Activated CD4-positive, alpha-beta T cell treated with anti-CD3 and anti-CD28 coated beads, Interleukin-2, Interleukin-4, amounts not matched to agents 100 ng/mL and 50 ng/mL, durations not matched to agents 16 hours and 8 hours (primary cell): ENCODE measurements at places on chromosomes 7 and 10.

DNA sequence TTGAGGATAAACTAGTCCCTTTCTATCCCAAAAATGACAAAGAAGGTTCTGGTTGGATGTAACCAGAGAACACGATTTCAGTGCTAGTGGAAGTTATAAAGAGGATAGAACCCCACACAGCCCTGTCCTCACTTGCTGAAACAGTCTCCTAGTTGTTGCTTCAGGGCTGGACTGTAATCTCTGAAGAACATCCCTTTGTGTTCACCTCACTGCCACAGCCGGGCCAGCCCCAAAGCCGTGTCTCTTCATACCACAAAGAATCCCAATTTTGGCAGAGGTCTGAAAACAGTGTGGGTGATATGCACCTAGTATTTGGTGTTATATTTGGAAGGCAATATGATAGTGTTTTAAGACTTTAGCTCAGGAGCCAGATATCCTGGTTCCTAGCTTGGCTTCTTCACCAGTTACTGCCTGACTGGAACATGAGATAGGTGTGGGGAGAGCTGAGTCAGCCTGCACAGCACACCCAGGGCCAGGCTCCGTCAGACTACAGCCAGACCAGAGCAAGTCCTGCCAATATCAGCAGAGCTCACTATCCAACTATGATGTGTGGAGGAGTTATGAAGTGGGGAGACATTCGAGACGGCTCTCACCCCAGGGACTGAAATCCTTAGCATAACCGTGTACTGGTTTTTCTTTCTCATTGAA lies 21.2 kb downstream of the CYP3A4 start:
- DNase-seq = no peak

DNA sequence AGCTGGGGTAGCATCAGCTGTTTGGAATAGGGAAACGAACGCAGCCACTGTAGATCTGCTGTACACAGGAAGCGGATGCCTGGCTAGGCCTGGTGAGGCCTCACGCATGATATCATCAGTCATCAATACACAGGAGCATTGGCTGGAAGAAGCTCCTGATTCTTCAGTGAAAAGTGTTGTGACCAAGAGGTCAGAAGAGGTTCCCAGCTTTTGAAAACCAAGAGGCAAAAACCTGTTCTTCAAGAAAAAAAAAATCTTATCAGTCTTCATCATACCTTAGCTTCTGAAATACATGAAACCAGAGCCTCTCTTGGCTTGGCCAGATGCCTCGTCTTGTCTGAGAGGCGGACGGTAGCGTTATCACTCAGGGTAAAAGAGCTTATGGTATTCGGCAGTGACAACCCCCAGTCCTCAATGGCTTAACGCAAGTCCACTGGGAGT lies 139.3 kb upstream of the TCF7L2 start:
- no peak for DNase-seq

DNA sequence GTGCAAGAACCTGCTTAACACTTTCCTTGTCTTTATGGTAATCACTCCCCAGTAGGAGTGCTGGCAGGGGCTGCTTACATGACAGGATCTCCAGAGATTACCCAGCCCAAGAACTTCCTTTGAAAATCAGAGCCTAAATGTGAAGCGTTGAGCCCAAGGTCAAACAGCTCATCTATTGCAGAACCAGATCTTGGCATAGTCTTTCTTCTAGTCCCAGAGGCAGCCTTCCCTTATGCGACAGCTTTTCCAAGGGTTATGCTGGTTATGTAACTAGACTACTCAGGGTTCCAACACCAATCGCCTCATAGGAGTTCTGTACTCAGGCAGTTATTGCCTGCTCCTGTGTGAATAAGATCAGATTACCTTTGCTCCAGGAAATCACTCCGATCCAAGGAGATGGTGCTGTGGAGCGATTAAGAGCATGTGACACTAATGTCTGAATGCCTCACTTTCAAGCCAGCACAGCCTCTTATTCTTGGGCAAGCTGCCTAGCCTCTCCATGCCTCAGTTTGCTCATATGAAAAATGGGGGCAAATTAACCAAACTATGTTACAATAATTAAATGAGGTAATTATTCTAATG lies 8.4 kb upstream of the LGI1 start:
- no peak for DNase-seq

DNA sequence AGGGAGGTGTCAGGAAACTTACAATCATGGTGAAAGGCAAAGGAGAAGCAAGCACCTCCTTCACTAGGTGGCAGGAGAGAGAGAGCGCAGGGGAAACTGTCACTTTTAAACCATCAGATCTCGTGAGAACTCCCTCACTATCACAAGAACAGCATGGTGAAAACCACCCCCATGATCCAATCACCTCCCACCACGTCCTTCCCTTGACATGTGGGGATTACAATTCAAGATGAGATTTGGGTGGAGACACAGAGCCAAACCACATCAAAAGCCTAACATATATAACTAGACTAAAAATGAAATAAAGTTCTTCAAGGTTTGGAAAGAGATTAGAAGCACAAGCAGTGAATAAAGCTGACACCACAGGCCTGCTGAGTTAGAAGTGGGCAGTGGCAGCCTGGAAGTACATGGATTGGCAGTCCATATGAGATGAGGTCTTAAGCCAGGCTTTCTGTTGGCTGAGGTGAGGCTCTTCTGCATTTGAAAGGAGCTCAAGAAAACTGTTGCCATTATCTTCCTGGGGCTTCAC lies 96.4 kb upstream of the MDFIC start:
- DNase-seq = peak; percentile 51

GRCh38 chr10:28282336-28282735 lies 20.5 kb downstream of the MPP7 start:
- no peak for DNase-seq

- peak; percentile 12 for DNase-seq
Observed at GRCh38 chr10:108204528-108205305, 1040.2 kb upstream of the SORCS1 start.

DNA sequence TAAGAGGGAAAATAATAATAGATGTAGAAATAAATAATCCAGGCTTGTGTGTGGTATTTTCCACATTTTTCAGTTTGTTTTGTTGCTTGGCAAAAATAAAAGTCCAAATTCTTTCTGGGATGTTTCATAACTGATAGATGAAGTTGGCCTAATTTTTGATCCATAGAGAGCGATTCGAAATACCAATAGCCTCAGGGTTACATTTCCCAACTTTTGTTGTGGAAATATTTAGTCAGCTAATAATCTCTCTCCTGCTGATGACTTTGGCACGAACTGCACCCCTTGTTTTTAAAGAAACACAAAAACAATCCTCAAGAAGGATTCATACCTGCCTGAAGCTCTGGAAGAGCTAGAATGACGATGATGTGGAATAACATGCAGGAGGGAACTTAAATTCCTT lies 483.2 kb downstream of the ADRA2A start:
- DNase-seq = no peak

DNA sequence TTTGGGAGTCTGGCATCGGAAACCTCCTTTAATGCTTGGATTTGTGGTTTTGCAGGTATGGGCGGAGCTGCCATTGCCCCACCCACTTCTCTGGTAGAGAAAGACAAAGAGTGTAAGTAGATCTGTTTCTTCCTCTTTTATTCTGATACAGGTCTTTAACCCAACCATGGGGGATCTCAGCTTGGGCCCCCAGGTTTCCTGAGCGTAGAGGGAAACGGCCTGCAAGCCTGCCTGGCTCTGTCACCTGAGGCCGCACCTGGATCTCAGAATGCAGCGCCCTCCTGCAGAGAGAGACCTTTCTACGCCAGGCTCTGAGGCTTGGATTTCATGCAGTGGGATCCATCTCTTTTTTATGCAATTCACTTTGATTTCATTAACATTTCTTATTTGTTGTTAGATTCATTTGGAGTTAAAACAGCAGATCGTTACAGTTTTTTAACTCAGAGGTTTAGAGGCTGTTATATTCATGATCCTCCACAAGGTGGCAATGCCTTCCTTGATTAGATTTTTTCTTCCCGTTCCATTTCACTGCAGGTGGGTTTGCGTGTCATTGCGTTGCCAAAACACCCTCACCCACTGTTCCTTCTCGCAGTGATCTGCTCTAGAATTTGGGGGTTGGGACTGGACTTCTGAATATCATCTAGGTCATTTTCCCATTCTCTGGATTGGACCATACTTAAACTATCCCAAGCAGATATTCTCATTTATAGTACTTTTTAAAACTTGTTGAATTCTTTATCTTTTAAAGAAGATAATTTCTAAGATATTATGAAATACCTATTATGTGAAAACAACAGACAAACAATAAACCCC lies 20.0 kb downstream of the RBM17 start:
- DNase-seq = peak; percentile 51

DNA sequence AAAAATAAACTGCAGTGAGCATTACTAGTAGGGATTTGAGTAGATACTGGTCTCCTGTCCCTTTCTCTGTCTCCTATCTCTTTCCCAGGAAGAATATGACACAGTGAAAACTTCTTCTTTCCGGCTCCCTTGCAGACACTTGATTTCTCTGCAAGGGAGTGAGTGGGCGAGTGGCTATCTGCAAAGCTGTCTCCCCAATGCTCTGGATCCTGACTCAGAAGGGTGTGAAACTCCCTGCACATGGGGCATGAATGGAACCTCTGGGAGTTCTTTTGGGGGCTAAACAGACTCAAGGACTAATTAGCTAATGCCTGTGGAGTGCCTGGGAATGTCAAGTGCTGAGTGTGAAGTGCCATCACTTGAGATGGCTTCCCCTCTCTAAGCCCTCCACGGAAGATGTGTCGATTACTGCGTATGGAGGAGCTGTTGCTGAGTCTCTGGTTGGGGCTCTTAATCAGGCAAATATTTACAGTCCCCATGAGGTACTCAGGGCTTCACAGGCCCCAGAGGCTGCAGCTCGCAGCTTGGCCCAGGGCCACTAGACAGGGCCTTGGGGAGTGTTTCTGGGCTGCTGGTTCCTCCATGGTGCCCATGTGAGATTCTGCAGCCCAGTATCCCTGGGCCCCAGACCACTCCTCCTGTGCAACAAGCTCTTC lies 139.8 kb downstream of the RPS24 start:
- DNase-seq = no peak

- no peak for DNase-seq
Observed at GRCh38 chr10:92702301-92702916, 12.7 kb downstream of the HHEX start.

GRCh38 chr10:14686356-14686755 lies 88.3 kb downstream of the FAM107B start:
- DNase-seq = peak; percentile 44

- DNase-seq = no peak
Observed at GRCh38 chr10:56449770-56450169, 88.7 kb upstream of the ZWINT start.

- no peak for DNase-seq
Observed at GRCh38 chr7:67917437-67917755, 920.8 kb downstream of the TYW1 start.

- no peak for DNase-seq
Observed at GRCh38 chr7:117164620-117165019, 158.2 kb downstream of the WNT2 start.

DNA sequence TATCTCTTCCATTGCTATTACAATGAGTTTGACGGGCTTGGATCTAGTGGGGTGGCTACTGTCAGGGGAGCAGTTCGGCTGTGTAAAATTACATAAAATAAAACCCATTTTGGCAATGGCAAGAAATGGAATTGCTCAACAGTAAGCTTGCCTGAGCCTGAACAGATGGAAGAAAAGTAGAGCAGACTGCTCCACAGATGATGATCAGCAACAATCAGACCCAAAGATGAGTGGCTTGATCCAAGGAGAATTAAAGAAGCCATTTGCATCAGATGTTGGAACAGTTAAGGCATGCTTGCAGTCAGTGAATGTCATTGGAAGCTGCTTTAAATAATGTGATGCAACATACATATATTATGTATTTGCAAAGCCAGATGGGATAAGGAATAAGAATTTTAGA lies 256.6 kb upstream of the SMIM30 start:
- DNase-seq = no peak

GRCh38 chr7:147586526-147586925 lies 1004.0 kb upstream of the C7orf33 start:
- DNase-seq = no peak

DNA sequence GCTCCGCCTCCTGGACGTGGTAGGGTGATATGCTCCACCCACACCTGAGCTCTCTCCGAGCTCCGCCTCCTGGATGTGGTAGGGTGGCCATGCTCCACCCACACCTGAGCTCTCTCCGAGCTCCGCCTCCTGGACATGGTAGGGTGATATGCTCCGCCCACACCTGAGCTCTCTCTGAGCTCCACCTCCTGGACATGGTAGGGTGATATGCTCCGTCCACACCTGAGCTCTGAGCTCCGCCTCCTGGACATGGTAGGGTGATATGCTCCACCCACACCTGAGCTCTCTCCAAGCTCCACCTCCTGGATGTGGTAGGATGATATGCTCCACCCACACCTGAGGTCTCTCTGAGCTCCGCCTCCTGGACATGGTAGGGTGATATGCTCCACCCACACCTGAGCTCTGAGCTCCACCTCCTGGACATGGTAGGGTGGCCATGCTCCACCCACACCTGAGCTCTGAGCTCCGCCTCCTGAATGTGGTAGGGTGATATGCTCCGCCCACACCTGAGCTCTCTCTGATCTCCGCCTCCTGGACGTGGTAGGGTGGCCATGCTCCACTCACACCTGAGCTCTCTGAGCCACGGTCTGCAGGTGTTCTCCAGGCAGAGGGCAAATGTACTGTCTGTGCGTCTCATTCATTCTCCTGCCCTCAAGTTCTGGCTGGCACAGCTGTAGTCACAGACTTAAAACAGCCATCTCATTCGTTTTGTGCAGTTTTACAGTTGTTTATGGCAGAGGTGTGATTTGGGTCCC lies 252.4 kb downstream of the DIP2C start:
- DNase-seq = no peak

- DNase-seq = no peak
Observed at GRCh38 chr7:142377567-142377966, 119.7 kb upstream of the PRSS58 start.

GRCh38 chr10:13994932-13995331 lies 335.8 kb downstream of the FRMD4A start:
- no peak for DNase-seq

DNA sequence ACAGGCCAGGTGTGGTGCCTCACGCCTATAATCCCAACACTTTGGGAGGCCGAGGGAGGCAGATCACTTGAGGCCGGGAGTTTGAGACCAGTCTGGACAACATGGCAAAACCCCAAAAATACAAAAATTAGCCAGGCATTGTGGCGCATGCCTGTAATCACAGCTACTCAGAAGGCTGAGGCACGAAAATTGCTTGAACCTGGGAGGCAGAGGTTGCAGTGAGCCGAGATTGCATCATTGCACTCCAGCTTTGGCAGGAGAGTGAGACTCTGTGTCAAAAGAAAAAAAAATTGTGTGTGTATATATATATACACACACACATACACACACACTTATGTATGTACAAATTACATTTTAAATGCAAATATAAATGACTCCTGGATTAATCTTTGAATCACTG lies 76.8 kb upstream of the LRRN3 start:
- DNase-seq = no peak

GRCh38 chr10:19788075-19788686 lies 28.1 kb upstream of the PLXDC2 start:
- peak; percentile 30 for DNase-seq

GRCh38 chr7:50399206-50399605 lies 50.9 kb downstream of the FIGNL1 start:
- no peak for DNase-seq

GRCh38 chr10:71975871-71976725 lies 11.9 kb downstream of the CHST3 start:
- no peak for DNase-seq
